ENCODE measurements at places on chromosomes 3 and 15.

- DNase-seq: no peak
Measured at GRCh38 chr3:119356646-119357045, 62.5 kb downstream of the ARHGAP31 start.

- DNase-seq: no peak
Measured at GRCh38 chr15:96807361-96807760, 476.9 kb downstream of the NR2F2 start.

- DNase-seq: no peak
Measured at GRCh38 chr3:87674397-87675161, 384.2 kb downstream of the CGGBP1 start.

- DNase-seq: peak; percentile 34
Measured at GRCh38 chr3:119524931-119525662, 26.8 kb downstream of the TIMMDC1 start.

DNA sequence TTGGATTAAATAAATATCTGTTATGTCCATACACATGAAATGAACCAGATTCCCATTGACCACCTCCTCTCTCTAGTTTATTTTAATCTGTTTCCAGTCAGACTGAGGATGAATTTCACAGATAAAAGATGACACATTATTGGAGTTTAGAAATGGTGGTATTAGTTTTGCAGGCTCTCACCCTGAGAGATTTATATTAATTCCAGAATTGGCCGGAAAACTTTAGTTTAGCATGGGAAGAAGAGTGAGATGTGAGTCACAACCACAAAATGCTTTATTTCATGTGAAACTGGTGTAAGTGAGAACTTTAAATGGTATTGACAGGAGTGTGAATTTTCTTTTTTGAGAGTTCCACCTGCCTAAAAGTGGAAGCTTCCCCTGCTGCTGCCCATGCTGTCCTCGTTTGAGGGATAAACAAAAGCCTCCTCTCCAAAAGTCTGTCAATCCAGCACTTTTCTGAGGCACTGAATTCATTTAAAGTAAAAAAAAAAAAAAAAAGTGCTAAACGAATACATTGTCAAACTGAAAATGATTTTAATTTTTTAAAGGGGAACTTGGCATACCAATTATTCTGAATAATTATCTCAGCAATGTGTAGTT is 65.1 kb upstream of the EPHA3 start:
- DNase-seq: no peak

GRCh38 chr3:184727357-184728009 is 15.6 kb upstream of the MAGEF1 start:
- peak; percentile 82 for DNase-seq

GRCh38 chr15:89101302-89102193 is 13.3 kb downstream of the ABHD2 start:
- peak; percentile 98 for DNase-seq

GRCh38 chr3:171676601-171677175 is 133.6 kb downstream of the PLD1 start:
- DNase-seq: no peak

GRCh38 chr15:51736069-51736468 is 1.4 kb downstream of the LYSMD2 start:
- DNase-seq: no peak

DNA sequence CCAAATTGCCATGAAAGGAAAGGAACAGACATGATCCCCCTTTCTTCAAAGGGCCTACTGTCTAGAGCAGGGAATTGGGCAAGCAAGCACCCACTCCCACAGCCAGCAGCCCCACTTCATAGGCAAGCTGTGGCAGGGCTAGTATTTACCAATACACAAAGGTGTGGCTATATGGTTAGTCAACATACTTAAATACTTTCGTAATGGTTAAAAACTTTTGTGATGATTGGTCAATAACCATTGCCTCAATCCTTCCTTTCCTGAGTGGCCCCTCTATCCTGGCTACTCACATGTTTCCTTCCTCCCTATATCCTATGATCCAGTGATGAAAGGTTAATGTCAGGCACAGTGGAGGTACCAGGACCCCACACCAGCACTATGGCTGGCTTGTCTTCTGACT is 30.1 kb upstream of the ARL8B start:
- DNase-seq: no peak

- DNase-seq: peak; percentile 66
Measured at GRCh38 chr15:93974804-93975481, 256.4 kb upstream of the MCTP2 start.

DNA sequence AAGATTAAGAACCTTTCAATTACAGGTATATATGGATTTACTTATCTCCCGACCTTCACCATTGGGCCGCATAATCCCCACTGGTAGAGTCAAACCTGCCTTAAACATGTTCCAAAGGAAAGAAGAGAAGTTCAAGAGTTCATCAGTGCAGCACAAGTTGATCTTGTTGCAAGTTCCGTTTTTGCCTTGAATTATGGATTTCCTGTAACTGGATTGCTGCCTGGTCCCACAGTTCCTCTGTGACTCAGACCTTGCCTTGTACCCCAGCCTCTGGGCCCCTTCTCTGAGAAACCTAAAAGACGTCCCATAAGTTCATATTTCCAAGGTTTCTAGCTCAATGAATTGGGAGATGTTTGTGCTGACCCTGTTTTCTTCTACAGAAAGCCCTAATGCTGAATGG is 112.5 kb upstream of the THBS1 start:
- DNase-seq: no peak

- no peak for DNase-seq
Measured at GRCh38 chr3:197064771-197065170, 35.2 kb upstream of the MELTF start.

- DNase-seq: no peak
Measured at GRCh38 chr15:62486041-62486440, 321.0 kb upstream of the C2CD4B start.
